ENCODE measurements at places on chromosomes 7 and 10.

DNA sequence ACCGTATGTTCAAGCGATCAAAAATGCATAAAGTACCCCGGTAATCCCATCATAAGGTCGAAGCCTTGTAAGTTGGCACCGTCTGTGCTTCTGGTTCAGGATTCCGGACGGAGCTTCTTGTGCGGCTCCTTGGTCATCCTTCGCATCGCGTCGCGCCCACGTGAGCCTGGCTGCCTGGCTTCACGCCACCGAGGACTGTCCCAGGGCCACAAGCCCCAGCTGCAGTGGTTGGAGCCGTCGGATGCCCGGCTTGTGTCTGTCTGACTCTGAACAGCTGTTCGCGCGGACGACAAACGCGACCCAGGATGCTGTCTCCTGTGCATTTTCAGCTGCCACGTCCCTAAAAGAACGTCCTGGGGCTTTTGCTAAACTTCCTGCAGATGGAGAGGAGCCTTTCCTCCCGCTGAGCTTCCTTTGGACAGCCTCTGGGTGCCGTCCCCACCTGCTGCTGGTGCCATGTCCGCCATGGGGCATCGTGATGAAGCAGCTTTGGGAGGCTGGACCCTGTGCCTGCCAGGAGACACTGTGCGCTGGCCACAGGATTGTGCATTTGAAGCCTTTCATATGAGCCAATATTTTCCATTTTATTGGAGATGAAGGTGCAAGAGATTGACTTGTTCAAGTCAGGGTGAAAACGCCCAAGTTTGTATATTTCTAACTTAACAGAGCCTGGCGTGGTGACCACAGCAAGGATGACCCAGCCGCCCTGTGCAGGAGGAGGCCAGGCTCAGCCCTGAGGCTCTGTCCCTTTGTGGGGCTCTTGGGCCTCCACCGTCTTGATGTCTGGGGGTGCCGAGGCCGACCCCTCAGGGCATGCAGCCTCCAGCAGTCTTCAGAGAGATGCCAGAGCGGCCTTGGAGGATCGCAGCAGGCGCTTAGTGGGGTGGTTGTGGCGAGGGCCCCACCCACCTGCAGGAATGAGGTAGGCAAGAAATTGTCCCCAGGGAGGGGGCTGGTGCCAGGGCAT is 6.7 kb upstream of the JAKMIP3 start:
- DNase-seq = no peak

GRCh38 chr7:116726149-116726548 is 54.2 kb downstream of the MET start:
- DNase-seq = no peak

GRCh38 chr7:40425696-40426095 is 290.9 kb downstream of the SUGCT start:
- no peak for DNase-seq

- no peak for DNase-seq
Measured at GRCh38 chr7:47803025-47803424, 145.2 kb downstream of the PKD1L1 start.

DNA sequence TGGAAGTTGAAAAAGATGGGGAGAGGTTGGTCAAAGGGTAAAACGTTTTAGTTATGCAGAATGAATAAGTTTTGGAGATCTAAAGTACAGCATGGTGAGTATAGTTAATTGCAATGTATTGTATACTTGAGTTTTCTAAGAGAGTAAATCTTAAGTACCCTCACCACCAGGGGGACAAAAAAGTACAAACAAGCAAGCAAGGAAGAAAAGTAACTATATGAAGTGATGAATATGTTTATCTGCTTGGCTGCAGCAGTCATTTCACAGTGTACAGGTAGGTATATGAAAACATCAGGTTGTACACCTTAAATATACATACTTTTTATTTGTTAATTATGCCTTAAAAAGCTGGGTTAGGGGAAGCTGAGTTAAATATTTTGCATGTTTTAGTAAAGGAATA is 157.3 kb downstream of the PCLO start:
- no peak for DNase-seq

DNA sequence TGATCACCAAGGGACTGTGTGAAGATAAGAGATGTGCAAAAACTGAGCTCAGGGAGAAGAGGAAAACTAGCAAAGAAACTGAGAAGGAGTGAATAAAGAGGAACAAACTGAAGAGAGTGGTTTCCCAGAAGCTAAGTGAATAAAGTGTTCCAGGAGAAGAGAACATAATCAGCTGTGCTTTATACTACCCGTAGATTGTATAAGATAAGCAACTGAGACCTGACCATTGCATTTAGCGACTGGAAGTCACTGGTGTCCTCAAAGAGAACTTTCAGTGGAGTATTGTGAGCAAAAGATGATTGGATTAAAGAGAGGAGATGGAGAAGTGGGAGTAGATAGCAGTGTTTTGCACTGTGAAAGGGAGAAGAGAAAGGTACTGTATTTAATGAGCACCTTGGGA is 14.6 kb downstream of the PHTF2 start:
- DNase-seq = no peak

DNA sequence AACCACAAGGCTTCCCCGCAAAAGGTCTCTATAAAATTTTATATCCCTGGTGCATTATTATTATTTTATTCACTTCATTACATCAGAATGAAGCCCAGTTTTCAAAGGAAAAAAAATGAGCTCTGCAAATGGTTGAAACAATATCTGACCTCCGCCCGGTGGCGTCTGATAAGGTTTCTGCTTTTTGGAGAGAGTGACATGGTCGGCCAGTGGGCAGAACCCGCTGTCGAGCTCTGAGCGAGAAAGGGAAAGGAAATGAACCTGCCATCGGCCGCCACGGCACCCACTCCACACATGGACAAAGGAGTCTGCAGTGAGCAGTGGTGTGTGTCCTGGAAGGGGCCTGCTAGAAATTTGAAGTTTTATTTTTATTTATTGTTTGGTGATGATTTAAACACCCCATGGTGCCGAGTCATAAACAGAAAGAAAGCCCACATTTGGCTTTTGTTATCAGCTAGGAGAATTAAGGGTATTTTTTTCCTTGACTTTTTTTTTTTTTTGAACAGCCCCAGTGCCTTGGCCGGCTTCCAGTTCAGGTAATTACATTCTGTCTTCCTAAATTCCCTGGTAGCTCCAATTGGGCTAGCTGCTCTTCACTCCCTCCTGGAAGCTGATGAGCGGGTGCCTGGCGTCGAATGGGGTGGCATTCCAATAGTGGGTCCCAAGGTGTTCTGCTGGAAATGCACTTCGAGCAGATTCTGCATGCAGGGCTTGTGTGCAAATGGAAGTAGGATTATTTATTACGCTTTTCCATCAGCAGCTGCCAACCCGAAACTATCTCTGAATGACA is 149.4 kb upstream of the MKI67 start:
- no peak for DNase-seq

DNA sequence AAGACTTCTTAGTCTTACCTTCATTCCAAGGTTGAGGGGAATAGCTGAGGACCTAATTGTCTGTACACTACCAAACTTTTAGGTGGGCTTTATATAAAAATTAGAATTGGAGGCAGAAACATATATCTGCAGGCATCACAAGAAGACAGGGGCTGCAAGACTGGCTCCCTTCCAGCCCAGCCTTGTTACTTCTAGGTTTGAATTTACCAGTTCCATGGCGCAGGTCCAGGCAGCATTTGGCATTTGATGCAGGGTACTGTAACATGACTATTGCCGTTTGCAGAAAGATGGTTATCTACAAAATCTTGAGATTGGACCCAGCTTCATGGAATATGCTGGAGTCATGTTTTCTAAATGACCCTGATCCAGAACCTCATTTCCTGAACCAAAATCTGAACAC is 105.4 kb upstream of the RHOBTB1 start:
- DNase-seq = no peak

DNA sequence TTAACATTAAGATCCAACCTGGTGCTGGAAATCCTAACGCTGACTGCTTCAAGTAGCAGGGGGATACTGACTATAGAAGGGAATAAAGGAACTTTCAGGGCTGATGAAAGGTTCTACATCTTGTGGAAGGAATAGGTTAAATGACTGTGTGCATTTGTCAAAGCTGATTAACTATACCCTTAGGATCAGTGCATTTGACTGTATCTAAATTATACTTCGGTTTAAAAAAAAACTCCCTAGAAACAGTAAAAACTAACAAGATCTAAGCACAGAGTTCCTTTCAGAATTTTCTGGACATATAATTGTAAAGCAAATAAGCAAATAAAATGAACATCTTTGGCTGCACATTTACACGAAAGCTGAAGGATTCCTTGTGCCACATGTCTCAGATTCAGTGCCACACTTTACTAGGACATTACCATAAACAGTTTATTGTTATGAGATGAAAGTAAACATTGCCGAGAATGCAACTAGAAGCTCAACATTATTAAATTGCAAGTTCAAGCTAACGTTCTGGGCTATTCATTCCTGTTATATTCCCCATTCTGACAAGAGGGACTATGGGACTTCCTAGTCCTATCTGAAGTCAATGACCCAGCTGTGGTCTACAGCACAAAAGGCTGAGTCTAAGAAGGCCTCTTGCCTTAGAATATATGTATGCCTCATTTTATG is 20.7 kb downstream of the ANK3 start:
- DNase-seq = no peak

- no peak for DNase-seq
Measured at GRCh38 chr7:116979430-116979829, 26.1 kb downstream of the ST7 start.

DNA sequence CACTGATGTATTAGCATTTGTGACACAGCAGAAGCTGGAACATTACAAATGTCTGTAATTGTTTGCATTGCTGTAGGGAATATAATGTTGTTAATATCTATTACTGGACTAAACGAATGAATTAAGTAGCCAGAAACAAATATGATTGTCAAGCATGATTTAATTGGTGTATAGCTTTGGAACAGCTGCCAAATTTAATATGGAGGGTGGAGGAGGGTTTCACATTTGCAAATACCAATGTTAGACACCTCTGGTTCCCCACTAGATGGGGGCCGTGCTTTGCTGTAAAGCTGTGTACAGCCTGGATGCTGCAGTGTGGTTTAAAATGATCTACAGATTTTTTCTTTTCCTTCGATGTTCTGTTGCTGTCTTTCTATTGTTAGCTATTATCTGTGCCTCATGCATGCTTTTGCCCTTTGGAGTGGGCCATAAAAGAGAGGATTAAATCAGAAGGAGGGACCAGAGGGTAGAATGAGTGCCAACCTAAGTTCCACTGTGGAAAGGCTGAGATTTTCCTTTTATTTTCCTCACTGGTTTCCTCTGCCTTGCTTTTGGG is 23.1 kb downstream of the DNAJB9 start:
- no peak for DNase-seq

GRCh38 chr7:150941351-150942000 is 36.6 kb downstream of the KCNH2 start:
- DNase-seq = no peak

DNA sequence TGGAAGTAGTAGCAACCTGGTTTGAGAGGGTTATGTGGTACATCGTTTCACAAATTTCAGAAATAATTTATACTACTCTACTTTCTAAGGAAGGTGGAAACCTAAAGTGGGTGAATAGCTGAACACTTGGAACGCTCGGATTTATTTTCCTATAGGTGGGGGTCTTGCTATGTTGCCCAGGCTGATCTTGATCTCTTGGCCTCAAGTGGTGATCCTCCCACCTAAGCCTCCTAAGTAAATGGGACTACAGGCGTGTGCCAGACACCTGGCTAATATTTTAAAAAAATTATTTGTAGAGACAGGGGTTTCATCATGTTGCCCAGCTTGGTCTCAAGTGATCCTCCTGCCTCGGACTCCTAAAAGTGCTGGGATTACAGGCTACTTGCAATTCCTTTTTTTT is 6.7 kb upstream of the KMT2E start:
- no peak for DNase-seq

- DNase-seq = no peak
Measured at GRCh38 chr10:10865303-10865702, 152.4 kb upstream of the CELF2 start.

- DNase-seq = no peak
Measured at GRCh38 chr10:43649185-43649523, 473 bp upstream of the ZNF32 start.

- no peak for DNase-seq
Measured at GRCh38 chr10:108872854-108873253, 1050.5 kb downstream of the XPNPEP1 start.

DNA sequence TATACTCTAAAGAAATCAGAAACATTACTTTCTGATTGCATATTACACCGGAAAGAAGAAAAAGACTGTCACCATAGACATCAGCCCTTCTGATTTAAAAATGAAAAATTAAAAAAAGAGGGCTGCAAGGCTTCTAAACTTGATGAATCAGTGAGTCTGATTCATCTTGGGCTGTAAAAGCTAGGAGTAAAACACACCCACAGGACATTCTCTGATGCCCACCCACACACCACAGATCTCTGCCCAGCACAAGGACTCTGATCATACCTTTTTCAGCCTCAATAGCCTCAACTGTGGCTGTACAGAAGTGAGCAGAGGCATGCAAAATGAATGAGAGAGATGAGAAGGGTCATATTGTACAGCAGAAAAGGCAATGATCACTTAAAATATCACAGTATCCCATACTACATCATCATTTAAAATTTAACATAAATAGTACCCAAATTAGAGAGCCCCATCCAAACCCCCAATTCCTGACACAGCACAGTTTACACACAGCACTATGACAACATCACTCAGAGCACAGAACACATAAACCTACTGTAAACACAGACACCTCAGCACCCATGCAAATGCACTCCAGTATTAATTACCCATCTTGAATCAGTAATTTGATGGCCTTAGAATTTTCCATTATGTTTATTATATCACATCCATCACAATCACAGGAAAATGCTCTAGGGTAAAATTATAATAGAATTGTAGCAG is 6.4 kb upstream of the MSS51 start:
- no peak for DNase-seq

DNA sequence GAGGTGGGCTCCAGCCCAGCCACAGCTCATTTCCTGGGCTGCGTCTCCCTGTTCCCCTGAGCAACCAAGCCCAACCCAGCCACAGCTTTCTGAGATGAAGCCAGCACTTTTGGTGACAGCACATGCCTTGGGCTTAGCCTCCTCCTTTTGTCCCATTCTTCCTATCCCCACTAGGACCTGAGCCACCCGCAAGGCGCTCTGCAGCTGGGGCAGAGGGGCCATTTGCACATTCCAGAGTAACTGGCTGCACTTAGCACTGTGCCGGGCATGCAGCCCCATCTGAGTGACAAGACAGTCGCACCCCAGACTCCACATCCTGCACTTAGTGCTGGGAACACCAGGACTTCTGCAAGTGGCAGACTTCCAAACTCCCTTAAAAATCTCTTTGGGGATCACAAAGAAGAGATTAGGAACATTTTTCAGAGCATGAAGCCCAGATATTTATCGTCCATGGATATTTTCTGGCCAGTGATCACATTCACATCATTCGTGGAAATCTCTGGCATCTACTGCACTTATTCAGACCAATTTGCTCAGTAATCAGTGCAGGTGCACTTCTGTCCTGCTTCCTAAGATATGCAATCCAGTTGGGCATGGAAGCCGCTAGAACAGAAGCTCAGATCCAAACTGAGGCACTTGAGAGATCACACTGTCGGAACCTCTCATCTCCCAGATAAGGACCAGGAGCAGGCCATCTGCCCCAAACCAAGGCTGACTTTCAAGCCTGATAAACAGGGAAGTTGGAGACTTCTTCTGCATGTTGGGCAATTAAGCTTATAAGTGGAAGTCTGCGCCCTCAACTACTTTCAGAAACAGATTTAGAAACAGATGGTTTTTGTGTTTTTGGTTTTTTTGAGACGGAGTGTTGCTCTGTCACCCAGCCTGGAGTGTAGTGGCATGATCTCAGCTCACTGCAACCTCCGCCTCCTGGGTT is 26.4 kb downstream of the CHST15 start:
- no peak for DNase-seq
